Right hindlimb (tissue), 1 donor: ENCODE measurements at places on chromosomes 4 and X.

DNA sequence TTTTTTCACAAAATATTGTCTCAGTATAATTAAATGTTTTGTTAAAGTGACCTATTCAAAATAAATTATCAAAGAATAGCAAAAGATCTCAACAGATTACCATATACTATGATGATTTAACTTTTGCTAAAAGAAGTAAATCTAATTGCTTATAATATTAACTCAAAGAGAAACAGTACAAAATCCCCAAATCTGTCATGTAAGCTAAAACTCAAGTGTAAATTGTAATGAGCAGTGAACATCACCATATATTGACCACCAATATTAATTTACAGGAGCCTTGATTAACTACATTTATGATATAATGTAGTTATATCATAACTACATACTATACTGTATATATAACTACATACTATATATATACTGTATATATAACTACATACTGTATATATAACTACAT lies 174.4 kb downstream of the SLC39A8 start:
- DNase-seq, result no peak

- DNase-seq, result no peak
These were observed 59.7 kb downstream of the HTT start for GRCh38 chr4:3134201-3134600.

DNA sequence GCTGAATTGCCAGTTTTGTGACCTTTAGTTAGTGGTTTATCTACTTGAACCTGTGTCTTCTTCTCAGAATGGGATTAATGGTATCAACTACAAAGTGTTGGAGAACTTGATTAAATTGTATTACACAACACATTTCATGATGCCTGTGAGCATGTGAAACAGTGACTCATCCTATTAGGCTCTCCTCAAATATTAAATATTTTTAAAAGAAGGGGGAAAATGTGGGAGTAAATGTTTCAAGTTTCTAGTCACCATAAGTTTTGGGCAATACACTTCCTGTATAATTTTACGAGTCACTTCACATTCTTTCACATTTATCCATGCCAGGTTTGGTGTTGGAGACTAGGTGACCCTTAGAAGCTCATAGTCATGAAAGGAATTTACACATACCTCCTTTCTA lies 147.0 kb downstream of the HS3ST1 start:
- no peak for DNase-seq

DNA sequence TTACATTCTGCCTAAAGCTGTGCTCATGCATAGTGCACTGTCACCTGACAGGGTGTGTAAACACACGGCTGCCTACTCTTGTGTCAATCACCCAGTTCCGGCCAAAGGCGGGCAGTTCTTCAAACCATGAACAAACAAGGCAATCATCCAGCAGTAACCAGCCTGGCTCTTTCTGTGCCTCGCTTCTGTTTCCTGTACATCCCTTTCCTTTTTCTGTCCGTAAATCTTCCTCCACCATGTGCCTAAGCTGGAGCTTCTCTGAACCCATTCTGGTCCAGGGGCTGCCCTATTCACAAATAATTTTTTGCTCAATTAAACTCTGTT lies 60.8 kb upstream of the CBR4 start:
- no peak for DNase-seq

- DNase-seq, result peak; percentile 75
These were observed 49.0 kb upstream of the ZNF157 start for GRCh38 chrX:47321386-47321785.

DNA sequence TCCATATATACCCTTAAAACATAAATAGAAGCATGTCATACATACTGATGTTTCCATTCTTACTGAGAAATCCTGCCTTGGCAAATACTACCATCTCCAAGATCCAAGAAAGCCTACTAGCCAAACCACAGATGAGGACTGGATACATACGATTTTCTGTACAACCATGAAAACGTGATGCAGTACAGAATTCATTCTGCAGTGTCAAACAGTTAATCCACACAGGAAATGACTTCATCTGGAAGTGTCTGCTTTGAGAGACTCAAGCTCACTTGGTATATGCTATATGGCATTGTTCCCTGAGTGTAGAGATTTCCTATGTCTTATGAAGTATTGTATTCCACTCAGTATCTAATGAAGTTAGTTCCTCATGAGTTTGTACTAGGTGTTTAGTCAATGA lies 94.3 kb downstream of the CT47B1 start:
- no peak for DNase-seq

DNA sequence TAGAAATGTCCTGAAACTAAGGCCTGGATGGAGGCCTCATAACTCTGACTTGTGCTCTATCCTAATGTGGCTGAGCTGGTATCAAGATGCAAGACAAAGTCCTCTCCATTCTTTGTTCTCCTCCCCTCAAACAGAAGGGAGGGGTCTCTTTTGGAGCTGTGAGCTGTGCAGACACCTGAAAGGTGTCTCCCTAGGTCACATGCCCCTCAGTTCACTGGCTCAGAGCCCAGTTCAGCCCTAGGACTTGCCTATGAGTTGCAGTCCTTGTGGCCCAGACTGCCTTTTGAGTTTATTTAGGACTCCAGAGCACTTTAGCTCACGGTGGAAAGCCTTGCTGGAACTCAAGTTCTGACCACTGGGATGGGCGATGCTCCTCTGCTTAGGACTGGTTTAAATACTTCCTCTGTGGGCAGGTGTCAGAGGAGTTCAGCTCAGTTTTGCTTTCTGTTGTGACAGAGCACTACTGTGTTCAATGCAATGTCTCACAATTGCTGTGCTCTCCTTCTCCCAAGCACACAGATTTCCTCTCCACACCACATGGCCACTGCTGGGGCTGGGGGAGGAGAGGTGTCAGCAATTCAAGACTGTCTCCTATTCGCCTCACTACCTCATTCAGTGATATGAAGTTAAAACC lies 84.8 kb upstream of the ZNF827 start:
- DNase-seq, result no peak

DNA sequence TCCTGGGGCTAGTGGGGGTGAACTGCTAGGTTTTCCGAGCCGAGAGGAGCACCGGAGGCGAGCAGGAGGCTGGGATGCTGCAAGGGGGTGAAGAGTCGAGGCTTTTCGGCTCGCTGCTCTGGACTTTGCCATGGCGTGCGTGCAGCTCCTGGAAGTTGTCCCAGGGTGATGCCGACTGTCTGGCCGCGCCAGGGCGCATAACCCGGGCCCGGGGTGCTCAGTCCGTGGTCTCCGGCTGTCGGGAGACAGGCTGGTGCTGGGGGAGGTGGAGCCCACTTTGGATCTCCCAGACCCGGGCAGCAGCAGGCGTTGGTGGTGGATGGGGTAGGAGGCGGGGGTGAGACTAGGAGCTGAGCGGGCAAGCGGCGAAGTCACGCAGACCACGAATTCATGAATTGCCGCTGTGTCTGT lies 793 bp downstream of the GRIA3 start:
- DNase-seq, result peak; percentile 30
